Hippocampal formation (tissue), 2 donors: ENCODE measurements at places on chromosomes 13 and 19.

GRCh38 chr13:44815623-44816022 is 173.6 kb downstream of the NUFIP1 start:
- DNase-seq, result no peak

- DNase-seq, result no peak
These were observed 1.3 kb downstream of the ICAM5 start for GRCh38 chr19:10290876-10291553.

GRCh38 chr19:44772959-44773358 is 4.7 kb upstream of the CBLC start:
- no peak for DNase-seq

GRCh38 chr13:79212064-79212619 is 193.9 kb downstream of the RBM26 start:
- no peak for DNase-seq

GRCh38 chr19:58497634-58498170 is 14.1 kb downstream of the SLC27A5 start:
- no peak for DNase-seq

GRCh38 chr13:32060401-32060878 is 28.9 kb downstream of the FRY start:
- DNase-seq, result no peak

GRCh38 chr13:50074843-50075242 is 59.6 kb downstream of the KCNRG start:
- no peak for DNase-seq

DNA sequence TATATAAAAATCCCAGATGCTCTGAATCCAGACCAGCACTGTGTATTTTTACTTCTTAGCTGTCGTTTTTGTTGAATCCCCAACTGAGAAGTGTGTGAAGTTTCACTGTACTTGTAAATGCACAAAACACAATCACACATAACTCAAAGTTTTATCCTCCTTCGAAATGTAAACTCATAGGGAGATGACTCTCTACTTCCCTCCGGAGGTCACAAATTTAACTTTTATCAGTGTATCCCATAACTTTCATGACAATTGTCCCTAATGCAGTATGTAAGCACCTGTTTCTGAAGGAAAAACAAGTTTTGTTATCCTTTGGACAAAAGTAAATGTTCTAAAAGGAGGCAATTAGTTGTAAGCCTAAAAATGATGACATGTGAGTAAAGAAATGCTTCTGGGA is 665.0 kb upstream of the SLITRK6 start:
- no peak for DNase-seq

DNA sequence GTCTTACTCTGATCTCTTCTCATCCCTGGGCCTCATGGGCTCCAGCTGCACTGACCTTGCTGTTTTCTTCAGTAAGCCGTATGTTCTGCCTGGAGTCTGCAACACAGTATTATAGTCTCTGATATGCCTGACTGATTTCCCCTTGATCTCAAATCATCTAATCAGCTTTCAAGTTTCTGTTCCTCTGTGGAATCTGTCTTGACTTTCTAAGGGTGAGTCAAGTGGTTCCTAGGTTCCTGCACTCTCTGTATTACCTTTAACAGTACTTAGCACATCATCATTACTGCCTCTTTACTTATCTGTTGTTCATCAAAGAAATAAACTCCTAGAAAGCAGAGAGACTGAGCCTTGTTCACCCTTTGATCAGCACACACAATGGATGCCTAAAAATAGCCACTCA is 350.7 kb downstream of the LMO7 start:
- DNase-seq, result no peak

DNA sequence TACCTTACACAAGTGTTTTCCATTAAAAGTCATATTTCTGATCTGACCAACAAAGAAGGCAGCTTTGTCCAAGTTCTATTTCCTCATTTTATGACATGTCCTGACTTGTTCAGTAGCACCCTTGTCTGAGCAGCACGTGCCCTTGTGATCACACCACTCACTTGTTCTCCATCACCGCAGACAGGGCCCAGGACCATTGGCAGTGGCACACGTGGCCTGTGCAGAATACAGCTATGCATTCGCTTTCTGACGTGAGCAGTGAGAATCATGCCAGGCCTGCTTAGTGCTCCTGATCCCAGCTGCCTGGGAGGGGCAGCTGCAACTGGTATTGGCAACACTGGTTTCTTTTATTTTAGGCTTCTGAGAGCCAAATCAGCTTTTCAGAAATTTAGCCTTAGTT is 134.2 kb downstream of the FRY start:
- peak; percentile 28 for DNase-seq

DNA sequence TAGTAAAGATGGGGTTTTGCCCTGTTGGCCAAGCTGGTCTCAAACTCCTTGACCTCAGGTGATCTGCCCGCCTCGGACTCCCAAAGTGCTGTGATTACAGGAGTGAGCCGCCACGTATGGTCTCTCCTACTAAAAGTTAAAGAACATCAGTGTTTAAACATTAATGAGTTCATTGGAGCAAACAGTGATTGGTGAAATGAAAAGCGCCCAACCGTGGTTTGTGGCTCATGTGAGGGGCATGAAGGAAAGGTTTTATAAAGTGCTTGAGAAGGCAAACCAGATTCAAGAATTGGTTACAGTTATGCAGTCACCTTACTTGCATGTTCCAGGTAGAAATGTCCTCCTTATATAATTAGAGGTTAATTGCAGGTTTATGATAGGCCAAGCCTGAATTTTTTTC is 109.5 kb downstream of the ZNF675 start:
- no peak for DNase-seq

DNA sequence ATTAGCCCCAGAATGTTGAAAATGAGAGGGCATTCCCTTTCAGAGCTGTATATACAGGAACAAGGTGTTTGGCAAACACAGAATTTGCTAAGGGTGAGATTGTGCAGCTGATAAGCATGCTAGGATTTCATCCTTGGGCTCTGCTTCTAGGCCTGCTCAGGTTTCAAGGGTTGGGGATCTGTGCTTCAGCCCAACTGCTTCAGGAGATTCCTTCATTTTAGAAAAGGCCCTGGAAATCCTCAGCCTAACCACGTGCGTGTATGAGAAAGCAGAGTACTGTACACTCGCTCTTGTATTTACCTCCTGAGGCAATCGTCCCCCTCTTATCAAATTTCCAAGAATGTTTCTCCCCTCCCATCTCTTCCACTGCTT is 291.6 kb upstream of the ARGLU1 start:
- no peak for DNase-seq

DNA sequence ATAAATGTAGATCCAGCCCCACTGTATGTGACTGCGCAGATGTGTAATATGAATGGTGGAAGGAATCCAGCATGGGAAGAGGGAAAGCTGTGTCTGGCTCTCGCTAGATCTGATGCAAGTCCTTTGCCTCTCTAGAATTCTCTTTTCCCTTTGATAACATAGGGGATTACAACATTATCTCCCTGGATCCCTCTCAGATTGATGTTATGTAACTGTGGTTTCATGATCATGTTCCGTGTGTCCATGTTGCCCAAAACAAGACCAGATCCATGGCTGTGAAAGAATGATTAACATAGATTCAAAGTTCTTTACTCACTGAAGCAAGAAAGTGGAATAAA is 184.0 kb upstream of the UBL3 start:
- no peak for DNase-seq

DNA sequence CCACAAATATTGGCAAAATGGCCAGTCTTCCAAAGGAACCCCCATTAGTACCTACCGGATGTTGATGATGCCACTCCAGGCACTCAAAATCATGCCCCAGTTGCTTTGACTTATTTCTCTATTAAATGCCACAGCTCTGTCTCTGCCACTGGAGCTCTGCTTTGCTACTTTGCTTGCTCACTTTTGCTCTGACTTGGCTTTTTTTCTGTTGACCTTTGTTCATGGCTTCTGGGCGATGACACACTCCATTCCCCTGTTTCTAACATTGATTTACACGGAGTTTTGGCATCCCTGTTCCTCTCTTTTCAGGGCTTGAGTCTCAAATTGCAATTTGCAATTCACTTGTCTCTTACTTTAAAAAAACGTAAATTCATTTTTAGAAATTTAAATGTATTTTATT is 217.1 kb upstream of the SPRY2 start:
- no peak for DNase-seq

DNA sequence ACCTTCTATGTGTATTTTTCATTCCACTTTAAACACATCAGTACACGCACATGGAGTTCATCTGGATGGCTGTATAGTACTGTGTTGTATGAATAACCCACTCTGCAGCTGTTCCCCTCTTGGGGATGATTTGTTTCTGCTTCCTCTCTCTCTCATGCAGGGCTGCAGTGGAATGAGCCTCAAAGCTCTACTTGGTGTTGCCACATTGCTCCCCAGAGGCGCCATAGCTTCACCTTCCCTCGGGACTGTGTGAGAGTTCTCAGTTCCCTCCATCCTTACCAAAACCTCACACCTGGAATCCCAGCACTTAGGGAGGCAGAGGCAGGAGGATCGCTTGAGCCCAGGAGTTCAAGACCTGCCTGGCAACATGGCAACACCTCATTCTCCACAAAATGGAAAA is 28.4 kb upstream of the GPR183 start:
- no peak for DNase-seq

GRCh38 chr19:51002542-51003311 is 1.3 kb upstream of the KLK8 start:
- no peak for DNase-seq

DNA sequence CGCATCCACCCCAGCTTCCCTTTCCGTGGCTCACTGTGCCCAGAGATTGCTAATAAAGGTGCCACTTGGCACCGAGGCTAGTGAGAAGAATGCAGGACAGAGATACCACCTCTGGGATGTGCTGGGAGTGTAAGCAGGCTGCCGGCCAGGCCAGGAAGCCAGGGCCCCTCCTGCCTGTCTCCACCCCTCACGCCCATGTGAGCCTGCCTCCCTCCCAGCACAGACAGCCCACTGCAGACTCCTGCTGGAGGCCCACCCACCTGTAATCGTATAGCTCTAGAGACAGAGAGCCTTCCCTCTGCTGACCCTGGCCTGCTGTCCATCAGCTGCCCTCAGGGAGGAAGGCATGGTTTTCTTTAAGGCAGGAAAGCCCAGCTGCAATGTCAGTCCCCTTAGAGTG is 13.9 kb downstream of the VSTM2B start:
- DNase-seq, result no peak

DNA sequence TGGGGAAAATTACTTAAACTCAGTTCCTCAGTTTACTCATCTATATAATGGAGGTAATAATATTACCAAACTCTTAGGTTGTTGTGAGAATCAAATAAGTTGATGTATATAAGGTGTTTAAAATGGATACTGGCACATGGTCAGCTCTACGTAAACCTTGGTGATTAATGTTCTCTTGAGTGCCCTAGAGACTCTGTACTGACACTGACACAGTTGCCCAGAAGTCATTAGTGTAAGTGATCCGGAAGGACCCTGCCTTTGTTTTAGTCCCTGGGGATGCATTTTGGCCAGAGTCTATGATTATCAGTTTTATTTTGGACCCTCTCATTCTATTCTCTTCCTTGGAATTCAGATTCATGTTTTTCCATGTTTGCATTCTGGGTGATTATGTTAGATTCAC is 31.9 kb downstream of the CHST8 start:
- DNase-seq, result no peak

DNA sequence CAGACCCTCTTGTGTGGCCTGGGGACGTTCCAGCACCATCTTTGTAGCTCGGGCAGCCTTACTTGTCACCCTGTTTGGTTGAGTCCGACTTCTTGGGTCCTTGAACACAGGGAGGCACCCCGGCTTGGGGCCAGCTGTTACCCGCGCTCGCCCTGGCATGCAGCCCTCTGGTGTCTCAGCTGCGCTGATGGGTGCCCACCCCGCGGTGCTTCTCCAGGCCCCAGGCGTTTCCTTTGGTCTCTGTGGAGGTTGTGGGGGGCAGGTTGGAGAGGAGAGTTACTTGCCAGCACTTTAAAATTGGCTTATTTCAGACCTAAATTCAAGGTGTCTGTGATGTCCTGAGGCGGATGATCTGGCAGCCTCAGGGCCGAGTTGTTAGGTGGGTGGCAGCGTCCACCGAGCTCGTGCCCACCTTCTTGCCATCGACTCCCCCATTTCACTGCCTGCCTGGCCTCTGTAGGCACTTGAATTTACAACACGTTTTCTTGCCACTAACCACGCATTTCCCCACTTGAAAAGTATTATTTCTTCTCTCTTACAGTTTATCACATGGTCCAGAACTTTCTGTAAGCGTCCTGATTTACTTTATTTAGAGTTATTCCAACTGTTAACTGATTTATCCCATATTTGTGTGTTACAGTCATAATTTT is 16.9 kb downstream of the UBAC2 start:
- no peak for DNase-seq

- DNase-seq, result no peak
These were observed 6.1 kb downstream of the FIZ1 start for GRCh38 chr19:55593096-55593772.

- no peak for DNase-seq
These were observed 19.7 kb downstream of the ZFR2 start for GRCh38 chr19:3849092-3849491.

- DNase-seq, result no peak
These were observed 12.5 kb upstream of the TBC1D4 start for GRCh38 chr13:75494491-75494890.

GRCh38 chr19:1871140-1871597 is 7.8 kb upstream of the KLF16 start:
- no peak for DNase-seq

DNA sequence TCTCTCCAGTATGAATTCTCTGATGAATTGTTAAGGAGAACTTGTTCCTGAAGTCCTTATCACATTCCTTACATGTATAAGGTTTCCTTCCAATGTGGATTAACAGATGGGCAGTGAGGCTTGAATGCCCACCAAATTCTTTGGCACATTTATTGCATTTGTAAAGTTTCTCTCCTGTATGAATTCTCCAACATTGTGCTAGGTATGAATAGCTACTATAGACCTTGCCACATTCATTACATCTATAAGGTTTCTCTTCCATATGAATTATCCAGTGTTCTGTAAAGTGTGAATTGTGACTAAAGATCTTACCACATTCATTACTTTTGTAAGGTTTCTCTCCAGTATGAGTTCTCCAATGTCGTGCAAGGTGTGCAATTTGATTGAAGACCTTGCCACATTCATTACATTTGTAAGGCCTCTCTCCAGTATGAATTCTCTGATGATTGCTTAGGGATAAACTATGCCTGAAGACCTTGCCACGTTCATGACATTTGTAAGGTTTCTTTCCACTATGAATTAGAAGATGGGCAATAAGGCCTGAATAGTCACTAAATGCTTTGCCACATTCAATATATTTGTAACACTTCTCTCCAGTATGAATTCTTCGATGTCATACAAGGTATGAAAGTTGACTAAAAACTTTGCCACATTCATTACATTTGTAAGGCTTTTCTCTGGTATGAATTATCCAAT is 20.4 kb downstream of the ZNF578 start:
- no peak for DNase-seq

- DNase-seq, result no peak
These were observed 54.7 kb upstream of the HTR2A start for GRCh38 chr13:46951516-46951915.

GRCh38 chr13:80284290-80284689 is 56.6 kb downstream of the SPRY2 start:
- no peak for DNase-seq
